Stimulated activated CD4-positive, alpha-beta T cell treated with anti-CD3 and anti-CD28 coated beads, Interleukin-4, amount 100 ng/mL, for 1 hour (primary cell): ENCODE measurements at places on chromosomes 4 and X.

- no peak for DNase-seq
These were observed 8.1 kb downstream of the MORF4L2 start for GRCh38 chrX:103678199-103678993.

GRCh38 chrX:40952855-40953254 is 132.4 kb upstream of the USP9X start:
- DNase-seq: no peak

DNA sequence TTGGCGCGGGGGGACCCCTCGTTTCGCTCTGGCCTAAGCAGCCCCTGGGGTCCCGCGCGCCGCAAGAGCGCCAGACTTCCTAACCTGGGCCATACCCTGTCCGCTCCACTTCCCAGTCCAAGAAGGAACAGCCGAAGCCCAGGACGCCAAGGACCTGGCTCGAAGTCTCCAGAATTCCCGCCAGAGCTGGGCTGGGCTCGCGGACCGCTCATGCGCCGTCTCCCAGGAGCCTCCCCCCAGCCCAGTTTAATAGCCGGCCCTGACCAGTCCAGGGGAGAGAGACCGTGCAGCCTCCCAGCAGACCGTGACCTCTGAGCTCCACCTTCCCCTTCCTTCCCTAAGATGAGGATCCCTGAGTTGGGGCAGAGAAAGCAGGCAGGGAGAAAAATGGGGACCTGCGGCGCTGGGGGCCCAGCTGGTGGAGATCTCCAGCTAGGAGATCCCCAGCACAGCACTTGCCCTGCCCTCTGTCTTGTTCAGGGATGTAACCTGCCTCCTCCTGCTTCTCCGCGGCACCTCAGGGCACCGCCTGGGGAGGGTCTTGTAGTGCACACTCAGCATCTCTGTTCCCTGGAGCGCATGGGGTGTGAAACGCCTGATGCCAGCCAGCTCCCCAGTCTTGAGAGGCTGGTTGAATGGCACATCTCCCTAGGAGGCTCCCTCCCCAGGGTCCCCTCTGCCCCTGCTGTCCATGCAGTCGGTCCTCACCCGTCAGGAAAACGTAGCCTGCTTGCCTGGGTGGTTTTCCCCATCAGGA is 1.2 kb upstream of the LETM1 start:
- DNase-seq: no peak

GRCh38 chr4:130922955-130923354 is 1827.0 kb downstream of the C4orf33 start:
- DNase-seq: no peak

- no peak for DNase-seq
These were observed 52.9 kb upstream of the HPF1 start for GRCh38 chr4:169810325-169811323.

- no peak for DNase-seq
These were observed 278.2 kb upstream of the CXXC4 start for GRCh38 chr4:104772849-104773248.

DNA sequence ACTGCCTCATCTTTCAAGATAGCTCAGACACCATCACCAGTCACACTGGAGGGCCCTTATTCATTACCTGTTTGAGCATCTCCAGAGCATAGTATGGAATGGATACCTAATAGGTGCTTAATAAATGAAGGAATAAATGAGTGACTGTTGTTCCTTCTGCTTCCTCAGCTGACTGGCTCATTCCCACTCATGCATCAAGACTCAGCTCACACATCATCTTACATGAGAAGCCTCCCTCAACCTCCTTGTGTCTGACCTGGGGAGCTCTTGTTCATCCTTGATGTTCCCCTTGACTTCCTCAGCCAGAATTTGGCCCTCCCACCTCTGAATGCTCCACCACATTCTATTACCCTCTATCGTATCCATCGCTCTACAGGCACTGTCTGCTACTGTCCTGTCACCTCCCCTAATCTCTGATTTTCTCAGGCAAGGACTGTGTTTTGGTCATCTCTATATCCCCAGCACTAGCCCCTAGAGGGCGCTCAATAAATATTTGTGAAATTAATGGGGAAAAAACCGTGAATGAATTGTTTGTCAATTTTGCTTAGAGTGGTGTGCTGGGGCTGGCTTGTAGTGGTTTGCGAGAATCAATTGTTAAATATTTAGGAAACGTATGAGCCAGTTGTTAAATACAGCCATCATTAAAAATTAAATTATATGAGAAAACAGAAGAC is 88.3 kb downstream of the NHSL2 start:
- peak; percentile 13 for DNase-seq

DNA sequence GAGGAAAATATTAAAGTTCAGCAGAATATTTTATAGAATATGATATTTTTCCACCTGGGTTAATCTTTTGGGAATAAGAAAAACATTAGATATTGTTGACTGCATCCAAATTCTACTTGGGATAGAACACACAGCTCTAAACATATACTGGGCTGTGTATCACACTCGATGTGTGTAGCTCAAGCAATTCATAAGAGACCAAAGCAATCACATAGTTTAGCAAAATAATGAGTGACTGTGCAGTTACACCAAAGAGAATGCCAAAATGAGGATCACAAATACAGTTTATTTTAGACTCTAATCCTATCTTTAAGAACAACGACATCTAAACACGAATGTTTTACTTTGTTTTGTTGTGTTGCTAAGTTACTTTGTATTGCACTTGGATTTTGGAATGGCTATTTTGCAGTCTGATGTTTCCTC is 101.2 kb downstream of the CBR4 start:
- DNase-seq: no peak

GRCh38 chrX:2829469-2830246 is 928 bp downstream of the GYG2 start:
- DNase-seq: no peak

DNA sequence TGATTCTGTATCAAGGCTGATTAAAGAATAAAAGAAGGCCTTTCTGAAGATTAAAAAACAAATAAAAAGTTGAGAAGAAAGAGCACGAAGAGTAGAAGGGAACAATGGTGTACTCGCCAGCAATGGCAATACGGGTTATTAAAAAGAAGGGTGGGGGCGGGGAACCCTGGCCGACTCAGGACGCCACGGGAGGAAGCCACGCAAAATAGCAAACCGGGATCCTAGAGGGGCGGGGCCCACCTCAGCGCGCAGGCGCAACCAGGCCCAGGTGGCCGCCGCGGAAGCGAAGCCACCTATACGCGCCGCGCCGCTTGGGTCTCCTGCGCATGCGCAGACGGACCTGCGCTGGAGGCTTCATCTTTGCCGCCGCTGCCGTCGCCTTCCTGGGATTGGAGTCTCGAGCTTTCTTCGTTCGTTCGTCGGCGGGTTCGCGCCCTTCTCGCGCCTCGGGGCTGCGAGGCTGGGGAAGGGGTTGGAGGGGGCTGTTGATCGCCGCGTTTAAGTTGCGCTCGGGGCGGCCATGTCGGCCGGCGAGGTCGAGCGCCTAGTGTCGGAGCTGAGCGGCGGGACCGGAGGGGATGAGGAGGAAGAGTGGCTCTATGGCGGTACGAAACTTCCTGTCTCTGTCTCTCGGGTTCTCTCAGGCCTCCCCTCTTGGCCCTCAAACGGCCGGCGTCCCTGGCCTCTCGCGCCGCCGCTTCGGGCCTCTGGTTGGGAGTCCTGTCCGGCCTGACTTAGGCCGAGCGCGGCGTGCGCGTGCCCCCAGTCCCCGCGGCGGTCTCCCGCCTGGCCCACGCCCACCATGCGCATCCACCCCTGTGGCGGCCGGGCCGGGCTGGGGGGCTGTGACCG is at the start of gene FIP1L1:
FIP1L1 (plus strand) TSS at position 323 of the 852 bp plus-strand sequence; CDS start at position 521, 198 bp downstream.
- peak; percentile 96 for DNase-seq

- no peak for DNase-seq
These were observed 177.5 kb downstream of the AASDH start for GRCh38 chr4:56209767-56210166.

DNA sequence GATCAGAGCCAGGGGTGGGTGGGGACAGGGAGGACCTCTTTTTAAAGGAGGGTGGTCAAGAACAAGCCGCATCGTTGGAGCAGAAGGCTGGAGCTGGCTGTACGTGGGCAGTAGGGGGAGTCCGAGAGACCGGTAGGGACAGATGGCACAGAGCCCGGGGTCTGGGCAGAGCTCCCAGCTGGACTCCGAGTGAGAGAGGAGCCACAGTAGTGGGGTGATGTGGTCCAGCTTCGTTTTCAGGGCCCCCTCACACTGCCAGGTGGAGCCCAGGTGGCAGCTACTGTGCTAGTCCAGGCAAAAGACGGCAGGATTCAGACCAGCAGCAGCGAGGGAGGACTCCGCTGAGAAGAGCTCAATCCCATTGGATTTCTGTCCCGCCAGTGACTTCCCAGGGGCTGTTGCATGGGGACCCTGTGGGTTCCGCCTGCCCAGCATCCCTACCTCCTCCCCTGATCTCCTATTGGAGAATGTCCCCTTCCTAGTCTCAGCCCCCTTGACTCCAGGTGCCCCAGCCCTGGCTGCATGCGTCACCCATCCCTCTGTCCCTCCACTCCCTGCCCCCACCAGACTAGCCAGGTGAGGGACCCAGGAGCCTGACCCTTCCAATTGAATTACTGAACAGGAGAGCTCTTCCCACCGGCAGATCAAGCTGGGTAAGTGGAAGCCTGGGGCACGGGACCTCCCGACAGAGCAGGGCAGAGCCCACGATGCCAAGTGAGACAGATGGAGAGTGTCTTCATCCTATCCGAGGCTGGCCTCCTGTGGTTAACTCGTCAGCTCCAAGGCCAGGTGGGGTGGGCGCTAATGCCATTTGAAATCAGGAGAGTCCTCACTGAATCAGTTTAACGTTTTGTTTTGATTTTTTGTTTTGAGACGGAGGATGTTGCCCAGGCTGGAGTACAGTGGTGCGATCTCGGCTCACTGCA is 2.9 kb downstream of the ARHGAP4 start:
- no peak for DNase-seq

DNA sequence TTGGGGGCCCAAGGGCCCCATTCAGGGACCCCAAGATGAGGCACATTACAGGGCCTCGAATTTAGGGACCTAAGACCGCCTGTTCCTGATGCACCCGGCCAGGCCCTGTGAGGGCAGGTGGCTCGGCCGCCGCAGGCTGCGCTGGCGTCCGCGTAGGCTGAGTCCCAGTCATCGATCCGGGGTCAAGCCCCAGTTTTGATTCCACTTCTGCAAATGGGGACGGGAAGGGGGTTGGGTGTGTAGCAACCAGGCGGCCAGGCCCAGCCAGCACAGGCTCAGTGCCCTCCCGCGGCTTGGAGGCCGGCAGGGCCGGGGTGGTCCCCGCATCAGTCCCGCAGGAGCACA is 327 bp downstream of the PNPLA4 start:
- no peak for DNase-seq

- no peak for DNase-seq
These were observed 19.9 kb upstream of the KLHL8 start for GRCh38 chr4:87240341-87240740.

GRCh38 chr4:15320121-15320678 is 107.6 kb upstream of the C1QTNF7 start:
- DNase-seq: no peak

DNA sequence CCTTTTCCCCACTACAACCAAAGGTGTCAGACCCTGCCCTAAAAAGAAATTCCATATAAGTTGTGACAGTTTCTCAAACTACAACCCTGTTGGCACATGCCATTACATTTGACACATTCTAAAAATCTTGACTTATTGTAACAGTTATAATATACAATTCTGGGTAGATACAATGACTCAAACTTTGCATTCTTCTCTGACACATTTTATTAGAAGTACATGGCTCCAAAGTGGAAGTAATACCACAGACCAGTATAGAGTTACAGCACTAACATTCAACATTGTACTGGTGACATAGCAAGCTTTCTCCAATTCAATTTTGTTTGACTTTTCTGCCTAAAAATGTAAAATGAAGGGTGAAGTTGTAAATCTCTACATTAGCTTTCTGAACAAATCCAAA is 196.6 kb upstream of the ETNPPL start:
- DNase-seq: no peak

GRCh38 chr4:168291242-168291641 is 27.3 kb downstream of the DDX60 start:
- DNase-seq: no peak

GRCh38 chrX:5084279-5084678 is 1144.4 kb downstream of the NLGN4X start:
- DNase-seq: no peak

DNA sequence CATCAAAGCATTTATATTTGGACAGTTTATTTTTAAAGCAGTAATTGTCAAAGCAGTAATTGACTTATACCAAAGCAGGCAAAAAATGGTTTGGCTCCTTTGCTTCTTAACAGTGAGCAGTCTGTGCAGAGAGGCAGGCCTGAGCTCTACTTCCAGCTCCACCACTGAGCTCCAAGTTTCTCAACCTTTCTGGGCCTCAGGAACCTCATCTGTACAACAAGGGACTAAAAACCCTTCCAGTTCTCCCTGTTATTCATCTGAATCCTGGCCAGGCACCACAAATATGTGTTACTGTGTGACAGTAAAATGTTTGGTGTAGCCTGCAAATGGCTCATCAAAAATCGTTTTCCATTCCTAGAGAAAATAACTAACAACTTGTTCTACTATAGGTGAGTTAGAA is 88.7 kb upstream of the TTC29 start:
- DNase-seq: no peak

DNA sequence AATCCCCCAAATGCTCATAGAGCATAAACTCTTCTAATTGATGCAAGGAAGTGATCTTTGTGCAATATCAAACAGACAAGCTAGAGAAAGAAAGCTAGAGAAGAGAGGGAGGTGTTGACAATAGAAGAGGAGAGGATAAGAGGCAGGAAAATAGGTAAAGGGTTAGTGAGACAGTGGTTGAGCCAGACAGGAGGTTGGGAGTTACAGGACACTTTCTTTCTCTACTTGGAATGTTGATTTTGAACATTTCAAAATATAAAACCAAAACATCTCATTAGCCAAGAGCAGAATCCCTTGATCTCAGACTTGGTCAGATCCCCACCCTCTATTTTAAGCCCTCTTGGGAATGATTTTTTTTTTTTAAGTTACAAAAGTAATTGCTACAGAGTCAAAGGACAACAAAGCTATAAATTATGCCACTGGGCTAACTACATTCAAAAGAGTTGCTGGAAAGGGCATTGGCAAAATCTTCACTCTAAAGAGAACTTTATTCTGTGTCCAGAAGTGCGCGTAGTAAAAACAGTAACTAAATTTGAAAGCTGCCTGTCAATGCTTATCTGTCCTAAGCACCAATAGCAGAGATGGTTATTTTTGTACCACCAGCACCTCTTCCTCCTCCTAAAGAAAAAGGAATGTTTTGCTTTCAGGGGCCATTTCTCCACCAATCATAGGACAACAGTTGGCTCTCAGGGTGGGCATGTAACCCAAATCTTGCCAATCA is 133.8 kb downstream of the PDGFC start:
- DNase-seq: no peak

- no peak for DNase-seq
These were observed 10.5 kb downstream of the PPAT start for GRCh38 chr4:56424697-56425514.

DNA sequence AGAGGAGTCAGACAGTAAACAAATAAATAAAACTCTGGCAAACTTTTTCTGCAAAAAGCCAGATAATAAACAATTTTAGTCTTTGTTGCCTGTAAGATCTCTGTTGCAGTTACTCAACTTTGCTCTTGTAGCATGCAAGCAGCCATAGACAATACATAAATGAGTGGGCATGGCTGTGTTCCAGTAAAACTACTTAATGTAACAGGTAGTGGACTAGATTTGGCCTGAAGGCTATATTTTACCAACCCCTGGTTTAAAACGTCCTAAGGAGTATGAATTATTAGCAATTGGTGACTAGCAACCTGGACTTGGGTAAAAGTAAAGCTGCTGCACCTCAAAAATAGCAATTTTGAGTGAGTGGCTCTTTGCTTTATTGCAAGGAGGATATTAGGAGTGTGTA is 30.9 kb downstream of the SLAIN2 start:
- DNase-seq: no peak
